ENCODE measurements at places on chromosomes 7 and 10. TPM values are rescaled to one million over a fixed set of nuclear protein-coding genes. Genes with fewer than 3 reads are reported as not detected.

DNA sequence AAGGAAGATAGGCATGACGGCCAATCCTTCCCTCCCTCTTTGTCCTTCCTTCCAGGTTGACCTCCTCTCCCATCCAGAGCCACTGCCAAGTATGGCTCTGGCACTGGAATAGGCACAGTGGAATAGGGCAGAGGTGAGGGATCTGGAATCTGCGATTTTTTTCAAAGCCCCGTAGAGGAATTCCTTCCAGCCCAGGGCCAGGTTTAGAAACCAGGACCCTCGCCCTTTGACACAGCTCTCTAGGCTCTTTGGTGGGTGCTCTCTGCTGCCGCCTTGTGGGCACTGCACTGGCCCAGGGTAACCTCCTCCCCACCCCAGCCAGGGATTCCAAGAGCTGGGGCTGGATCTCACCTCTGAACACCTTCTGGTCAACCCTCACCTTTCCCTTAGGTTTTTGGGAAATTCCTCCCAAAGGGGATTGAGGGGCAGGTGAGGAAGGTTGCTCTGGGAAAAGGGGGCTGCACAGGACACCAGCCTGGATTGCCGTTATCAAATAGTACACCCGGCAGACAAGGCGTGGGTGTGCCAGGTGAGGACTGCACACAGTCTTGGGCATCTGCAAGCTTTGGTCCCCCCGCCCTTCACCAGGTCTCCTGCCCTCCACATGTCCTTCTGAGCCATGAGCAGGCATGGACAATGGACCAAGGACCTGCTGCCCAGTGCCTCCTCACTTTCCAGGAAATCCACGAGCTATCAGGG is 22.8 kb downstream of the C10orf105 start:
- ATAC-seq = peak; percentile 37

GRCh38 chr7:91168871-91169829 is 95.1 kb upstream of the FZD1 start:
- no peak for ATAC-seq

- ATAC-seq = no peak
Observed at GRCh38 chr10:23525406-23525805, 86.5 kb downstream of the OTUD1 start.

The LRIT1 gene
- total RNA-seq = 0.12 TPM

DNA sequence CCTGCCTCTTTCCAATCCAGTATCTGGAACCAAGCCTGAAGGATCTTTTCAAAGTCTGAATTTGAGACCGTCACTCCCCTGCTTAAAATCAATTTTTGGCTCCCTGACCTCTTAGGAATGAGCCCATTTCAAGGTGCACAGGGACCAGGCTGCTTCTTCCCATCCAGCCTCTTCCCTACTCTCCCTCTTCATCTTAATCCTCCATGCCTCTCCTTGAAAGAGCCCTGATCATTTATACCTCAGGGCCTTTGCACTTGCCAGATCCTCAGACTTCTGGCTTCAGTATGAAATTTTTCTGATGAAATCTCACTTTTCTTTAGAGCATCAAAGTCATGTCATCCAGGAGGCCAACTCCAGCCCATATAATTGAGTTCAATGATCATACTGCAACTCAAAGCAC is 399.5 kb upstream of the CELF2 start:
- ATAC-seq = no peak

- ATAC-seq = no peak
Observed at GRCh38 chr10:33733058-33733457, 398.6 kb upstream of the NRP1 start.

- ATAC-seq = no peak
Observed at GRCh38 chr10:127148933-127149220, 47.5 kb downstream of the INSYN2A start.

- ATAC-seq = no peak
Observed at GRCh38 chr10:51619365-51619764, 80.0 kb downstream of the CSTF2T start.

DNA sequence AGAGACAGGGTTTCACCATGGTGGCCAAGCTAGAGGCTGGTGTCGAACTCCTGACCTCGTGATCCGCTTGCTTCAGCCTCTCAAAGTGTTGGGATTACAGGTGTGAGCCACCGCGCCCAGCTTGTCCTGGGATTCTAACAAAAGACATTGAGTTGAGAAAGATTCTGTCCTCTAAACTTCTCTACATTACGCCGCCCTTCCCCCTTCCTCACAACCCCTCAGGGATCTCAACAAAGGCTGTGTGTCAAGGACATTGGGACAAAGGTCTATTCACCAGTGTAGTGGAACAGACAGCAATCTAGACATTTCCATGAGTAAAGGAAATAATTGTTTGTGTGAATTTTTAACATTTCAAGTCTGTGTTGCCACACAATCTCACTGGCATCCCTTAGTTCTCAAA is 68.8 kb upstream of the KIF5B start:
- ATAC-seq = no peak

GRCh38 chr7:155753446-155753965 is 58.8 kb downstream of the SHH start:
- no peak for ATAC-seq
